ENCODE measurements at places on chromosomes 1 and 21. TPM values are rescaled to one million over a fixed set of nuclear protein-coding genes. Genes with fewer than 3 reads are reported as not detected.

Gene PTAFR
- polyA plus RNA-seq, result 3.0 TPM

Gene CFAP141
- not detected for polyA plus RNA-seq

Gene TCHH
- 0.06 TPM for polyA plus RNA-seq

Gene COL6A1
- 352 TPM for polyA plus RNA-seq

Gene KIF17
- polyA plus RNA-seq, result 2.1 TPM

Gene KCNE2
- polyA plus RNA-seq, result 1.5 TPM

Gene C8B
- not detected for polyA plus RNA-seq

Gene MYBPH
- 0.33 TPM for polyA plus RNA-seq

Gene VWA1
- polyA plus RNA-seq, result 65.2 TPM

Gene PLA2G2D
- not detected for polyA plus RNA-seq

Gene LPAR3
- polyA plus RNA-seq, result 2.1 TPM

Gene AK5
- polyA plus RNA-seq, result 4.5 TPM

Gene TMEM269
- 0.85 TPM for polyA plus RNA-seq

Gene RPL11
- polyA plus RNA-seq, result 2,427 TPM

Gene CFHR3
- 0.22 TPM for polyA plus RNA-seq

Gene NID1
- polyA plus RNA-seq, result 190 TPM

Gene DENND2C
- 4.1 TPM for polyA plus RNA-seq

Gene CFHR1
- not detected for polyA plus RNA-seq

Gene RHBDL2
- 1.0 TPM for polyA plus RNA-seq

Gene SLX9
- polyA plus RNA-seq, result 15.9 TPM

Gene ORC1
- polyA plus RNA-seq, result 7.5 TPM

Gene TCP10L
- polyA plus RNA-seq, result 2.0 TPM

Gene OR2M3
- 0.04 TPM for polyA plus RNA-seq

Gene PLEKHA6
- 48.3 TPM for polyA plus RNA-seq

Gene TSTD1
- 44.6 TPM for polyA plus RNA-seq

Gene C1QTNF12
- 10.3 TPM for polyA plus RNA-seq

Gene DYNLT4
- polyA plus RNA-seq, result not detected

Gene DCST1
- 0.31 TPM for polyA plus RNA-seq

Gene TRIM17
- 8.5 TPM for polyA plus RNA-seq

Gene MAP3K7CL
- polyA plus RNA-seq, result 7.3 TPM

Gene MROH9
- not detected for polyA plus RNA-seq

Gene FBLIM1
- polyA plus RNA-seq, result 53.7 TPM

Gene SH2D1B
- 0.49 TPM for polyA plus RNA-seq

Gene SLC1A7
- 0.09 TPM for polyA plus RNA-seq

Gene NR1I3
- polyA plus RNA-seq, result 4.3 TPM

Gene ESPN
- polyA plus RNA-seq, result 10.1 TPM

Gene RNU1-3
- polyA plus RNA-seq, result not detected

Gene GABRD
- polyA plus RNA-seq, result 2.0 TPM

Gene LGR6
- polyA plus RNA-seq, result 1.3 TPM

Gene BRDT
- polyA plus RNA-seq, result 0.11 TPM

Gene PTPN14
- 36.3 TPM for polyA plus RNA-seq

Gene CENPL
- polyA plus RNA-seq, result 10.8 TPM

Gene CCDC185
- polyA plus RNA-seq, result 0.09 TPM

Gene CAPN8
- 1.7 TPM for polyA plus RNA-seq

Gene CLDN8
- polyA plus RNA-seq, result 87.1 TPM

Gene CA14
- polyA plus RNA-seq, result 8.1 TPM

Gene RGS7
- polyA plus RNA-seq, result 6.2 TPM

Gene NBPF8
- polyA plus RNA-seq, result 12.6 TPM

Gene MNDA
- polyA plus RNA-seq, result 3.6 TPM

Gene SEMA6C
- polyA plus RNA-seq, result 28.9 TPM

Gene USP1
- polyA plus RNA-seq, result 79.8 TPM
